Posterior cingulate gyrus (tissue), 11 donors: ENCODE measurements at places on chromosomes 12 and 14.

DNA sequence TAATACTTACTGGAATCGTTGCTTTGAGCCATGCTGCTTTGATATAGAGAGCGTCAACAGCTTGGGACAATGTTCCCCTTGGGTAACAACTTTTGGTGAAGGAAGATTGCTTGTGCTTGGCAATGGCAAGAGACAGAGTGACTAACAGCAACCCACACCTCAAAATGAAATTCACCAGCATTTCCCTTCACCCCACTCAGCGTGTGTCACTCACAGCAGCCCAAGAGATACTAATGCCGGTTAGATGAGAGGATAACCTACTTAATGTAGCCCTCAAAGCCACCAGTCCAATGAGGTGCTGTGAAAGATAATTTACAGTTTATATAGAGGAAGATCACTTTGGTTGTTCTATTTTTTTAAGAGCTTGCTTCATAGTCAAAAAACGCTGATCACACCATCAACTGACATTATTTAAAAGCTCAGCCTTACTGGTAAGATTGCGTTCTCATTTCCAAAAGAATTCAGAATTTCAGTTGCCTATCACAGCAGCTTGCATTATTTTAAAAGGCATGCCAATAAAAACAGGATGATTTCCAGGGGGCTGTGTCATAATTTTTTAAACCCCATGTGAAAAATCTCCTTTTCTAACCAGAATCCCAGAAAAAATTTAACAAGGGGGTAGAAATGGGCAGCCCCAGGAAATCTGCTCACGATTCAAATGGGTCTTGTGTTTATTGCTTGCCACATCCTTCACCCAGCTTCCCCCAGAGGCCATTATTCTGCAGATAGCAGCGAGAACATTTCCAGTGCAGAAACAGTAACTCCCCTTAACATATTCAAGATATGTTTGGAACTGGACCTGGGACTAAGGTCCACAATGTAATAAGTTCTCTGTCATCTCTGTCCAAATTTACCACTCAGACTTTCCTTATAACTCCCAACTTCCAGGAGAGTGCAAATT, at the start of gene IL26:
Gene IL26, minus strand, starts transcription at position 235 of the 901 bp plus-strand sequence. Its CDS starts 54 bp downstream, at position 181.
- no peak for DNase-seq

- DNase-seq, result peak; percentile 81
These were observed 26.9 kb downstream of the DAAM1 start for GRCh38 chr14:59215322-59215721.

GRCh38 chr12:91326058-91327027, 143.7 kb upstream of the DCN start:
- DNase-seq, result no peak

DNA sequence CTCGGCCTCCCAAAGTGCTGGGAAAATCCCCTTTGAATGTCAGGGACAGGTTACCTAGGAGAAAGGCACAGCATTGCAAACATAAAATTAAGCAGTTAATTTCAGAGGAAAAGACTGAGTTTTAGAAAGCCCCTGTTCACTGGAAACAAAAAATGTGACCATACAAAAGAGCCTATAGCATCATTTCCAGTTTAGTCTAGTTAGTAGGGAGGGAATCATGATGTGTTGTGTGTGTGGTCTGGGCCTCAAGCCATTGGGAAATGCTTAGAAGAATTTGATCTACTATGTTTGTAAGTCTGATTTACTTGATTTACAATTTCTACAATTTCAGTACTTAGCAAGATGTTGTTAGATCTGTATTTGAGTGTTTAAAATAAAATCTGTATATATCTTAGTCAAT, 47.1 kb upstream of the RERG start:
- no peak for DNase-seq

GRCh38 chr14:105294142-105294597, 6.6 kb downstream of the BRF1 start:
- DNase-seq, result peak; percentile 27

DNA sequence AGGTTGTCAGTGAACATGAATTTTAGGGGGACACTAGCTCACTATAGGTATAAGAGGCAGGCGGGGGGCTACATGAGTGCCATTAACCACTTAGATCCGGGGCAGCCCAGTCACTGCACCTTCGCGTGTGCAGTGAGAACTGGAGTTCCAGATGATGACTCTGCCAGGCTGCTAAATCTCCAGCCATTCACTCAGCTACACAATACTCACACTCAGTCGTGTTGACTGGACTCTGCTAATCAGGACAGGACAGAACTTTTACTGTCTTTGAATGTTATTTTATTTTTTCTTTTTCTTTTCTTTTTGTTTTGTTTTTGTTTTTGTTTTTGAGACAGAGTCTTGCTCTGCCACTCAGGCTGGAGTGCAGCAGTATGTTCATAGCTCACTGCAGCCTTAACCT, 465.6 kb downstream of the AACS start:
- no peak for DNase-seq

- DNase-seq, result peak; percentile 59
These were observed 3.4 kb upstream of the DHH start for GRCh38 chr12:49098035-49098451.

GRCh38 chr12:115451780-115452736, 768.1 kb upstream of the TBX3 start:
- no peak for DNase-seq

DNA sequence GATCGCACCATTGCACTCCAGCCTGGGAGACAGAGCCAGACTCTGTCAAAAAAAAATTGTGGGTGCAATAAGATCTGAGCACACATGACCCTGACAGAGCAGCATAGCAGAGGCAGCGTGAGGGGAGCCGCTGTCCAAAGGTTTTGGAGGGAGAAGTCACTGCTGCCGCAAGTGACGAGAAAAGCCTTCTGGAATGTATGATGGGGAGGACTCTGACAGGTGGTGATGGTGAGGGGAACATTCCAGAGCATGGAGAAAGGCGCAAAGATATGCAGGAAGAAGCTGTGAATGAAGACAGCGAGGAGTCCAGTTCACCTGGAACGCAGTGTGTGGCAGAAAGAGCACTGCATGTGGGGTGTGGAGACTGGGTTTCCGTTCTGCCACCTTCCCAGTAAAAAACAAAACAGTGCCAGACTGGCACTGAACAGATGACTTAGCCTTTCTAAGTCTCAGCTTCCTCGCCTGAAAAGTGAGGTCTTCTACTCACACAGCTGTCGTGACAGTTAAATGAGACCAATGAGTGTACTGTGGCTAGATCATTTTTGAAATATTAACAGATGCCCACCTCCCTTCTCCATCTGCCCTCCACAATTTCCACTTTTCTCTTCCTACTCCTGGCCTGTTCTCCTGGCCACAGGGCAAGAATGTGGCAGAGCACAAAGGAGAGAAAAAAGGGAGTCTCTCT, 53.4 kb upstream of the PTHLH start:
- DNase-seq, result no peak

DNA sequence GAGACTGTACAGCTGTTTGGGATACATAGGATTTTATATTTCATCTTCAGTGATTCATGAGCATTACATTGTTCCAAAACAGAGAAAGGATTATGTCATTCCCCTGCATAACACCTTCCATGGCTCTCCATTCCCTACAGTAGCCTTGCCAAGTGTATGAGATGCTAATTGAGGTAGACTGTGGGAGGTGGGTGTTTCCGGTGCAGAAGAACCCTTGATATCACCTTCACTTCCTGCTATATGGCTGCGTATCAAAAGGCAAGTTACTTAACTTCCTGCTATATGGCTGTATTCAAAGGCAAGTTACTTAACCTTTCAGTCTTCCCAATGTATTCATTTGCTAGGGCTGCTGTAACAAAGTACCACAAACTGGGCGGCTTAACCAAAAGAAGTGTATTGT, 11.2 kb downstream of the FAR2 start:
- DNase-seq, result no peak

- peak; percentile 97 for DNase-seq
These were observed at the start of gene PNMA1 for GRCh38 chr14:73713803-73714655. PNMA1 (minus strand) TSS chr14:73714384; CDS start chr14:73713639, 745 bp downstream.

DNA sequence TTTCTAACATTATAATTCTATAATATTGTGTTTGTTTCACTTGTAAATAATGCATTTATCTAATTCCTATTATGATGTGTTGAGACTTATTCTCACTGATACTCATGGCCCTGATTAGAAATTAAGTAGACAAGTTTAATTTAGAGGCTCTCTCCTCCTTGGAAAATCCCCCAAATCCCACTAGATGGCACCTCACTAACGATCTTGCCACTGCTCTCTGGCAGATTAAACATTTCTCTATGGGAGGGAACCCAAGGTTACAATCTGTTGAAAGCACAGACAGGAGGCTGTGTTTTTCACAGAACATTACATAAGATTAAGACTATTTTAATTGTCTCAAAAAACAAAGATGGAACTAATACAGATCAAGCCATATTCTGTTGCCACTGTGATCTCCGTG, 318.7 kb downstream of the LRFN5 start:
- no peak for DNase-seq

DNA sequence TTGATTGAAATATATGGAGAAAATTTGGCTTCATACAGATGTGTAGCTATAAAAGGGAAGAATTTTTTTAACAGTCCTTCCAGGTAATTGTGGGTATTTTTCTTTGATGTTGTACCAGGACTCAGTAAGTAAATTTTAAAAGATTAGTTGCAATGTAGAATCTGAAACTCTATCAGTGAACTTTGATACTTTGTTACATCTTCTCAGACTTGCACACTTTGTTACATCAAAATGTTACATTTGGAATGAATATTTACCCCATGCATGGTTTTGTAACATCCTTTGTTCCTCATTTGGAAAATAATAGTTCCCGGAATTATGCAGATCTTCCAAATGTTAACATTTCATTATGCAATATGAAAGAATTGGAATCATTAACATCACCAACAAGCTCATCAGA, 13.8 kb downstream of the MTHFD1 start:
- no peak for DNase-seq

GRCh38 chr14:92500491-92500941, 13.1 kb upstream of the RIN3 start:
- DNase-seq, result no peak
